T-cell (primary cell): ENCODE measurements at places on chromosomes 5 and 9. TPM values are rescaled to one million over a fixed set of nuclear protein-coding genes. Genes with fewer than 3 reads are reported as not detected.

GRCh38 chr9:32596096-32596865 is 23.3 kb upstream of the NDUFB6 start:
- no peak for DNase-seq

GRCh38 chr9:7245976-7246580 is 488.3 kb downstream of the KDM4C start:
- DNase-seq = no peak

WDR70 gene
- 44.6 TPM for total RNA-seq

- DNase-seq = no peak
Measured at GRCh38 chr9:124452841-124453585, 2.8 kb downstream of the ADGRD2 start.

PCA3 gene
- not detected for total RNA-seq

PLEKHG4B gene
- 0.06 TPM for total RNA-seq
